ENCODE measurements at places on chromosomes 1 and 21.

GRCh38 chr1:246526380-246526779 is 19.3 kb upstream of the SMYD3 start:
- DNase-seq: no peak

GRCh38 chr1:180173952-180174351 is 19.3 kb downstream of the QSOX1 start:
- no peak for DNase-seq

- no peak for DNase-seq
These were observed 322.7 kb downstream of the PTBP2 start for GRCh38 chr1:97044159-97044760.

DNA sequence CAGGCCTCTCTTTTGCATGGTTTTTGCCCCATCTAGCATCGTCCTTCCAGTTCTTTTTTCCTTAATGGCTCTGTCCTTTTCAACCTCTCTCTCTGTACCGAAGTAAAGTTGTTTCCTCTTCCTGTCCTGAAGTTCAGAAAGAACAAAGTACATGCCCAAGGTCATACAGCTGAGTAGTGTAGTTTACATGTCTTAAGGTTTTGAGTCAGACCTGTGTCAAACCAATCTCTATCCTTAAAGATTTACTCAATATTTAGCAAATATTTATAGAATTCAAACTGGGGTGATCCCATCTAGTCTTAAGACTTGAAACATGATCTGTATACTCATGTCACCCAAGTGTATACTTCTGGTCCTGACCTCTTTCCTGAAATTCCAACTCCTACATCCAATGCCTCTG is 118.7 kb upstream of the SGIP1 start:
- DNase-seq: no peak

GRCh38 chr1:7266561-7266960 is 481.3 kb downstream of the CAMTA1 start:
- DNase-seq: no peak

DNA sequence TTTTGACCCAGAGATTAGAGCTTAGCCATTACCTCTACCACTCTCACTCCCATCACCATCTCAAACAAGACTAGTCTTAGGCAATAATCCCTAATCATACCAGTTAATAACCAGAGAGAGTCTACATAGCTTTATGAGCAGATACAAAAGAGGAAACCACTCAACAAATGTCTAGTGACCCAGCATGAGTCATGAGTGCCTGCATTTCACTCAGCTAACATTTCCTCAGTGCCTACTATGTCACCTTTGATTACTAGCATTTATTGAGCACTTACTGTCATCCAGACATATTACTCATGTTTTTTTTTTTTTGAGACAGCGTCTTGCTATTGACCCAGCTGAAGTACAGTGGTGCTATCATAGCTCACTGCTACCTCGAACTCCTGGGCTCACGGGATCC is 35.9 kb upstream of the GALNT2 start:
- no peak for DNase-seq

GRCh38 chr1:54300401-54300800 is 100.4 kb downstream of the MRPL37 start:
- DNase-seq: no peak

- DNase-seq: no peak
These were observed 13.9 kb upstream of the C1orf141 start for GRCh38 chr1:67148516-67149178.

- DNase-seq: no peak
These were observed 102.2 kb upstream of the JUN start for GRCh38 chr1:58885998-58886397.

Measured in BJ (cell line).